Fibroblast of upper back skin (primary cell): ENCODE measurements at places on chromosomes 12 and 14.
A peak's percentile ranks its signal among the peaks of the same experiment; 100 is the strongest.

DNA sequence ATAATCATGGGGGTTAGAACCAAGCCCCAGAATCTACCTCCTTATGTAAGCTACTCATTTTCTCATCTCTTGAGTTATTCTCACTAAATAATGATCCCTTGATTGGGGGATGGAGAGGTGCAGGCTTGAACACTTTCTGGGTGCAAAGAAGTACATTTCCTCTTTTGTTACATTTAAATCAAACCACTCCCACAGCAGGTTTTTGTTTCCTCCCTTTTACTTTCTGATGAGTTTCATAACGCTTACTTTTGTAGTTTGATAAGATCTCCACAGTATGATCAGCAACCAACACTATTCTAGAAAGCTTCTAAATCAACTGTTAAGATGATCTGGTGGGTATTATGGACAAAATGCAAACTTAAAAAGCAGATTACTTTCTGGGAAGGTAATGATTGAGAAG, 20.5 kb downstream of the VCPKMT start:
- no peak for DNase-seq

GRCh38 chr14:23358553-23359166, 6.0 kb upstream of the SLC22A17 start:
- DNase-seq: no peak

DNA sequence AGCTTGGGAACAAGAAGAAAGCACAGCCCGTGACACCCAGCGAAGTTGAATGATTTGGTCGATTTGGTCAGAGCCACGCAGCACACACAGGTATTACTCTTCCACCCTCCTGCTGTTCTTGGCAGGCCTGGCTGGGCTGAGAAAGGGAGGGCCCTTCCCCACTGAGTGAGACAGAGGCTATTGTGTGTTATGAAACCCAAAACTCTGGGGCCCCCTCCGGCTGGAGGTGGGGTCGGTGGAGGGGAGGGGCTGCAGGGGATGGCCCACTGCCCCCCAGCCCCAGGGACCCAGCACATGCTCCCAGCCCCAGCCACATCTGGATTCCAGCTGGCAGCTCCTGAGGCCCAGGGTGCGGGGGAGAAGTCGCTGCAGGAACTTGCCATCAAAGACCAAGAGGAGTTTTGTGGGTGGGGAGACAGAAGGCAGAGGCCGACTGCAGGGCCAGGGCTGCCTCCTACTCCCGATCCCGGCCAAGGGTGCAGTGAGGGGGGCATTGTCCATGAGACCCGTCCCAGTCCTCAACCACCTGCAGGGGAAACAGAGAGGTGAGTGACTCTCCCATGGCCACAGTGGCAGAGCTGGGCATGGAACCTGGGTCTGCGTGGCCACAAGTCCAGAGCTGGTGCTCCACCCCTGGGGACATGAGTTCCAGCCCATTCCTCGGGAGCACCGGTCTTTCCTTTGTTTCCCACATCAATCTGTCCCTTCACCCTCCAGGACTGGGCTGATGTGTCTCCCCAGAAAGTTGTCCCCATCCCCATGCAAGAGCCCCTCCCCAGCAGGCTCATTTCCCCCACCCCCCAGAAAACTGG, 8.7 kb downstream of the TMEM119 start:
- DNase-seq: peak; percentile 88

DNA sequence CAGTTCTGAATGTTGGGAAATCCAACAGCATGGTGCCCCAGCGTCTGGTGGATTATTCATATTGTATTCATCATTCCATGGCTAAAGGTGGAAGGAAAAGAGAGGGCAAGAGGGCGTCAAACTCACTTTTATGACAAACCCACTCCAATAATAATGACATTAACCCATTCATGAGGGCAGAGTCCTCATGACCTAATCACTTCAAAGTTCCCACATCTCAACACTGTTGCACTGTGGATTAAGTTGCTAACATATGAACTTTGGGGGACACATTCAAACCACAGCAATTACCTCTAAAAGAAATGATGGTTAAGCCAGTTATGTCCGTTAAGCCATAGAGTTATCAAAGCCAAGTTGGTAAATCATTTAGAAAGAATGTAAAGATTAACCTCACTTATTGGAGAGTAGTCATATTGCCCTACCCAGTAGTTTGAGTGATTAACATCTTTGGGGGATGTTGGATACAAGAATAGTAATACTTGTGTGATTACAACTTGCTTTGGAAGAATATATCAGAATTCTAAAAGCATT, 212.4 kb upstream of the FLRT2 start:
- peak; percentile 78 for DNase-seq

DNA sequence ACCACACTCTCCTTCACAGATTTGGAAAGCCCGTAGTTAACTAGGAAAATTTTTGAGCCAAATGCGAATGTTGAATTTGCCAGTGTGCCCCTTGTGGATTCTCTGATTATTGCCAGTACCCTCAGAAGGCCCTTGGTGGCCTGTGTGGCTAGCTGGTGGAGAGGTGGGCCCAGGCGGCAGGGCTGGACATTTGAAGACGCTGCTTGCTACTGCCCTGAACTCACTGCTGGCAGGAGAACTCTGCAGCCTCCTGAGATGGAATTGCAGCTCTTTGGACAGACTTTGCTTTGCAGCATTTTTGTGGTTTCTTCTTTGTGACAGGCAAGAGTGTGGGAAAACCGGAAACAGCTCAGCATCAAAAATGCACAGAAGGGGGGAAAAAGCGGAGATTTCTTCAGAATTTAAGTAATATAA, 97.6 kb downstream of the TGFB3 start:
- DNase-seq: peak; percentile 93

- DNase-seq: no peak
These were observed 44.4 kb downstream of the EVL start for GRCh38 chr14:100109594-100109955.

GRCh38 chr14:36672095-36672494, 10.4 kb downstream of the PAX9 start:
- DNase-seq: no peak

GRCh38 chr14:85221832-85222231, 308.1 kb upstream of the FLRT2 start:
- DNase-seq: no peak

- DNase-seq: peak; percentile 79
These were observed 140.5 kb downstream of the PRKCH start for GRCh38 chr14:61461808-61462275.

GRCh38 chr12:3229577-3229976, 152.4 kb downstream of the TSPAN9 start:
- no peak for DNase-seq

GRCh38 chr14:80850197-80850814, 91.2 kb downstream of the CEP128 start:
- peak; percentile 48 for DNase-seq

- no peak for DNase-seq
These were observed 9.4 kb downstream of the CARMIL3 start for GRCh38 chr14:24060984-24061913.

- DNase-seq: no peak
These were observed 71.9 kb downstream of the CRACR2A start for GRCh38 chr12:3680919-3681594.

GRCh38 chr12:51009056-51009440, 17.1 kb downstream of the SLC11A2 start:
- no peak for DNase-seq

DNA sequence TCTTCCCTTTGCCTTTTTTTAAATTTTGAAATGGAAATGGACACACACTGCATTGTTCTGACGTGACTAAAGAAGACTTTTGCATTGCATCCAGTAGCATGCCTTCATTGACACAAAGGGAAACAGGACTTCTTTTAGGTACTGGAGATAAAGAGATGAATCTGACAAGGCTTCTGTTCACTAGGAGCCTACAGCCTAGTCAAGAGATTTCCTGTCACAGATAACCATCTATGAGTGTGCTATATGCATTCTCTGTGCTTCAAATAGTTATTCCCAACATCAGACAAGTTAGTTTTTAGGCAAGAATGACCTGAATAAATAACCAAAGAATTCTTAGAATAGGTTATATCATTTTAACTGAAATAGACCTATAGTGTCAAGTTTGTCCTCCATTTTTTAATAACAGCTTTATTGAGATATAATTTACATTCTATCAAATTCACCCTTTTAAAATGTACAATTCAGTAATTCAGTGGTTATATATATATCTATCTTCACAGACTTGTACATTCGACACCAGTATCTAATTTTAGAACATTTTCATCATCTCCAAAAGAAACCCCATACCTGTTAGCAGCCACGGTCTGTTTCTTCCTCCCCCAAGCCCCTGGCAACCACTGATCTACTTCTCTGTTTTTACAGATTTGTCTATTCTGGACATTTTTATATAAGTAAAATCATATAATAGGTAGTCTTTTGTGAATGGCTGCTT, 122.7 kb downstream of the TTLL5 start:
- DNase-seq: no peak

- DNase-seq: peak; percentile 43
These were observed 25.7 kb downstream of the KLRK1 start for GRCh38 chr12:10363914-10364814.

GRCh38 chr12:10048526-10048925, 18.0 kb downstream of the CLEC9A start:
- DNase-seq: no peak

- no peak for DNase-seq
These were observed 257.7 kb downstream of the NAV3 start for GRCh38 chr12:78088391-78088832.

GRCh38 chr12:58233886-58234285, 292.5 kb downstream of the ATP23 start:
- DNase-seq: no peak

- DNase-seq: no peak
These were observed 31.4 kb upstream of the SLC35F4 start for GRCh38 chr14:57897144-57897748.

- peak; percentile 37 for DNase-seq
These were observed 1973.9 kb upstream of the FLRT2 start for GRCh38 chr14:83556065-83556464.

- DNase-seq: peak; percentile 22
These were observed 61.7 kb downstream of the PPP1R36 start for GRCh38 chr14:64611358-64612020.

DNA sequence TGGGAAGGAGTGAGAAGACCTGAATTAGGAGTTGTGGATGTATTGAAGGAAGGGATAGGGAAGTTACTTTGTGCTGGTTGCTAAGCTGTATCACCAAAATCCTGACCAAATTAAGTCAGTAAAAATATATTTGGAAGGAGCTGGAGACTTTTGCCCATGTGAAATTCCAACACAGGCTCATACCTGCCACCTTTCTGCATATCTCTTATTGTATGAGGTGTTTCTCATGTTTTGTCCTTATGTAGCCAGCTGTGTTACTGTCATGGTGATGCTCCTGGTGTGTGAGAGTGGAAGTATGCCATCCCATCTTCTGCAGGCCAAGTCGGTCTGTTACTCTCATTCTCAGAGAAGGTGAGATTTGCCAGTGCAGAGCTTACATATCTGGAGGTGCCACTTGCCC, 29.4 kb upstream of the RNU6-8 start:
- DNase-seq: no peak

DNA sequence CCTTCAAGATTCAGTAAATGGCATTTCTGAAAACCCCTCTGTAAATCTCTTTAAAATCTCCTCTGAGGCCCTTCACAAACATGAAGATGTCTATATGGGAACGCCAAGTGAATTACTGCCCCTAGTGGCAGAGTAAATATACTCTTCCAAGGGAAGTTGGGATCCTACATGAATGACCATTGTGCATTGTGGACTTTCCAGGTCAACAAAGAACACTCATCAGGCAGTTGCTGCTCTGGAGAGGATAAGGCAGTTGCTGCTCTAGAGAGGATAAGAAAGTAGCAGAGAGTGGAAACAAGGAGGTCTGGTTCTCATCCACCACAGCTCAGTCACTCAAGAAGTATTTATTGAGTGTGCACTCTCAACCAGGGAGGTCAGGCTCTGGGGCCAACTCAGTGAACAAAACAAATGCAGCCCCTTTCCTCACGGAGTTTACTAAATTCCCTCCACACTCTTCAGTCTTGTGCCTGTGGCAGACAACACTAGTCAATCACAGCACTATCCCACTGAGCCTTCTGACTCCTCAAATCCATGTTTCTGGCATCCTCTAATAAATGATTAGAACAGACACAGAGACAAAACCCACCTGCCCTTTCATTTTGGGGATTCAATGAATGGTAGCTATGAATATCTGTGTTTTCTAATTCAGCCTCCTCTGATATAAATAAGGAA, 52.9 kb downstream of the SVOP start:
- no peak for DNase-seq

DNA sequence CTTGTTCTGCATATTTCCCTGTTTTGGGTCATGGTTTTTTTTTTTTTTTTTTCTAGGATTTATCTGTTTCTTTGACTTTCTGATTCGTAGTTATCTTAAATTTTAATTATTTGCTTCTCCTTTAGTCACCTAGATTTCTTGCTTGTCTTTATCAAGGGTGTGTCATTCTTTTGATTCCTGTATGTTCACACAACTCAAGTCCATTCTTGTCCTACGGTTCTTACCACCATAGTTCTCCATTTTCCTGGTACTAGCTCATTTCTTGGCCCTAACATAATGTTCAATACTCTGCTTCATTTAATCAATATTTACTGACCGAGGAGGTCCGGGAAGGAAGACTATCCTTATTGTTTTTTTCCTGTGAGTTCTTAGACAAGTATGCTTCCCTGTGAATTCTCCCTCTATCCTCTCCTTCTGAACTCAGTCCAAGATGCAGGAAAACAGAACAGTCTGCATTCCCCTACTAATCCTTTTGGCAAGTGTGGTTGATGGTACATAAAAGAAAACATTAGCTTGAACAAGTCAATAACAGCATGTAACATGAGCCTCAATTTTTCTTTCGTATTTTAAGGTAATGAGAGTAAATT, 1346.4 kb upstream of the SEL1L start:
- DNase-seq: no peak

GRCh38 chr14:46051796-46052195, 599.8 kb downstream of the RPL10L start:
- peak; percentile 78 for DNase-seq

- no peak for DNase-seq
These were observed 76.3 kb upstream of the RIN3 start for GRCh38 chr14:92437309-92437708.

DNA sequence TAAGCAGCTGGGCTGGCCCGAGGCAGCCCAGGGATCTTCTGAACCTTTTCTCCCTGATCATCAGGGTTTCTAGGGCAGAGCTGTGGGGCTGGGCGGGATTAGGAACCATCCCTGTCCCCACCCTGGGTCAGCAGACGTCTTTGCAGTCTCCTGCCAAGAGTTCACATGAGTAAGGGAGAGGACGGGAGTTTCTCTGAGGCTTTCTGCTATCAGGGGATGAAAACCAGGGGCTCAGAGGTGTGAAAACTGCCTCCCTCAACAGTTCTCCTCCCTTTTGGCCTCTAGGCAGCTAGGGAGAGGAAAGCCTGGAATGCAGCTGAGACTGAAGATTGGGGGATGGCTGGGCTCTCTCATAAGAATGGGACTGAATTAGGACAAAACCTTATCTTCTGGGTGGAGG, 7.9 kb downstream of the ZNF385A start:
- DNase-seq: no peak
